Transverse colon (tissue), 4 donors: ENCODE measurements at places on chromosomes 7 and 10.
A peak's percentile ranks its signal among the peaks of the same experiment; 100 is the strongest.

DNA sequence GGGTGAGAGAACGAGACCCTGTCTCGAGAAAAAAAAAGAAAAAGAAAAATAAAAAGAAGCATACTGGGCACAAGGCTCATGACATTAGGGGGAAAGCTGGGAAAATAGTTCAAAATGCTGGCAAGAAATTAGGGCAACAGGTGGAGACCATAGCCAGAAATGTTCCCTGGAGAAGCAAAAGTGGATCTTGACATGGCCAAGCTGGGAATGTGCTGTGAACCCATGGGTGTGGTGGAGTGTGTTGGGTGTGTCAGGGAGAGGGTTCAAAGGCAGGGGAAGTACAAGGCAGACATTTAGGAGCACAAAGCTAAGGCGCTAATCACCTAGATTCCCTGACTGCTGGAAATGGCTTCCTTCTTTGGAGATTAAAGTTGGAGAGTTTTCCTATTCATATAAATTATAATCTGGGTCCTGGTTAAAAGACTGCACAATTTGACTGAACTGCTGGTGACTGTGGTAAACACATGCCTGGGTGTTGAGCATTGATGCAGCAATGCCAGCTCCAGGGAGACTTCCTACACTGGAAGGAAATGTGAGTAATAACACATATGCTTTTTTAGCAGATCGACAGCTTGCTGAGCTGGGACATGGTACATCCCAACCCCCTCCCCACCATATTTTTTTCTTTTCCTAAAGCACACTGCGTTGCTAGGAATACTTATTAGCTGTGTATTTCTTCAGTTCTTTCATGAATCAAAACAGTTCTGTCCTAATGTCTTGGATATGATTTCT, 70.1 kb upstream of the ARHGAP21 start:
- DNase-seq: no peak

DNA sequence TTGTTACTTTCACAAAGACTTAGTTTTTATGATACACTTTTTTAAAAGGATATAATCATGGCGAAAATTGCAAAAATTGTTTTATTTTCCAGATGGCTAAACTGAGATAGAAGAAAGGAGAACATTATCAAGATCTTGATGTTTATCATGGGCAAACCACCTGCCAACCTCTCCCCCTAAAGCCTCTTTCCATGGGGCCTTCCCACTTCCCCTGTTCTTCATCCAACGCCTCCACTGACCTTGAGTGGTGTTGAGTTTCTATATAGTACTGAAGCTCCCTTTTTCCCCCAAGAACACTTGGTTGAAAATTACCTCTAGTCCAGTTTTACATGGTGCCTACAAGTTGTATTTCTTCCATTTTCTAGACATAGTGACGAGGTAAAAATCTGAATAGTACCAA, 5.0 kb downstream of the CREB3L2 start:
- no peak for DNase-seq

DNA sequence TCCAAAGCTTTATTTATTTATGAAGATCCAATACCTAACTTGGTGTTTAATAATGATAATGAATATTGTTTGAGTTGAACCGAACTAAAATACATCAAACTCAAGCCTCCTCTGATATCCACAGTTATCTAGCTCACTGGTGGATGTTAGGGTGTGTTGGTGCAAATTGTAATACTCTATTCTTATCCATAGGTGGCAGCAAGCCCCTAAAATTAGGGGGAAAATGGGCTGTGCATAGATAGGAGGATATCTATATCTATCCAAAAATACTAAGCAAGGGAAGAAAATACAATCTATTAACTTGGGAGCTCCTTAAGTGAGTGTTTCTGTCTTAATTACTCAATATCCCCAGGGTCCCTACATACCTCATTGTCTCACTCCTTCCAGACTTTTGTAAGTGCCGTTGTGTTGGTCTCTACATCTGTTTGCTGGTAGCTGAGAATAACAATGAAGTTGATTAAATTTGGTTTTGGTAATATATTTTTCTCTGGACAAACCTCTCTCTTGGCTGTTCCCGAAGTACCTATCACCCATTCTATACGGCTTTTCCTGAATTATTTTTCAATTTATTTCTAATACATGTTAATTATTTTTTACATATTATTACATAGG, 55.0 kb upstream of the VWDE start:
- DNase-seq: no peak

DNA sequence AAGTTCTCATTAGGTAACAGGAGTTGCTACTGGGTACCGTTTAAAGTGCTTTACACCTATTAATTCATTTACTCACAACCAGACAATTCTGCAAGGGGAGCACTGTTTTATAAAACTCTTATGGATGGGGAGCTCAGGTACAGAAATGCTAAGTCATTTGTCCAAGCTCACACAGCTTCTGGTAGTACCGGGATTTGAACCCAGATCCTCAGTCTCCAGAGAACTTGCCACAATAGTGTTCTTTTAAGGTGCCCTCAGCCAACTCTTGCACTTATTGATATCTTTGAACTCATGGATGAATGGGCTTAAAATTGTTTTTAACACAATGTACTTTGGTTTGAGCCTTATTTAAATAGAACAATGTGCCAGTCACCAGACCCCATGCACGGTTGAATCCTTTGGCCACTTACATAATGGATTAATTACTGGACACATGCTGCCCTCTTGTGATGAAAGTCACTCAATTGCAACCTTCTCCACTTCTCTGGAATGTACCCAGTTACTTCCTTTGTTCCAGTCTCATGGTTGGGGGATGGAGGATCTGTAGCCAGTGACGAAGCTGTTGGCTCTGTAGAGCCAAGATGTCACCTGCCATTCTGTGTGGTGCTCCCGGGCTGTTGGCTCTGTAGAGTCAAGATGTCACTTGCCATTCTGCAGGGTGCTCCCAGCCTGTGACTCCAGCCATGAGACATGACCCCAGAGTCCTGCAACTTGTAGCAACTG, 65.6 kb downstream of the NOD1 start:
- DNase-seq: peak; percentile 32

DNA sequence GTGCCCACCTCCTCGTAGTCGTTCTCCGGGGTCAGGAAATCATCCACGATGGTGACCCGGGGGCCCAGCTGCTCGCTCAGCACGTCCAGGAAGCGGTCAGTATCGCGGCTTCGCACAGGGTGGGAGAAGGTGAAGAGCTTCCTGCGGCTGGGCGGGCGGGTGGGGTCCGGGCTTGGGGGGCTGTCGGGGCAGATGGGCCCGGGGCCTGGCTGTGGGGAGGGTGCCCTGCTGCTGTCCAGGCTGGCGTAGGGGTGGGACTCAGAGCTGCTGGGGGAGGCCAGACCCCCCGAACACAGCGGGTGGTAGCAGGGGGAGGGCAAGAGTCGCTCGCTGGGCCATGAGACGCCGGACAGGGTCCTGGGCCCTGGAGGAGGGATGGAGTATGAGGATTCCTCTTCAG, 42.3 kb downstream of the GRID2IP start:
- no peak for DNase-seq

DNA sequence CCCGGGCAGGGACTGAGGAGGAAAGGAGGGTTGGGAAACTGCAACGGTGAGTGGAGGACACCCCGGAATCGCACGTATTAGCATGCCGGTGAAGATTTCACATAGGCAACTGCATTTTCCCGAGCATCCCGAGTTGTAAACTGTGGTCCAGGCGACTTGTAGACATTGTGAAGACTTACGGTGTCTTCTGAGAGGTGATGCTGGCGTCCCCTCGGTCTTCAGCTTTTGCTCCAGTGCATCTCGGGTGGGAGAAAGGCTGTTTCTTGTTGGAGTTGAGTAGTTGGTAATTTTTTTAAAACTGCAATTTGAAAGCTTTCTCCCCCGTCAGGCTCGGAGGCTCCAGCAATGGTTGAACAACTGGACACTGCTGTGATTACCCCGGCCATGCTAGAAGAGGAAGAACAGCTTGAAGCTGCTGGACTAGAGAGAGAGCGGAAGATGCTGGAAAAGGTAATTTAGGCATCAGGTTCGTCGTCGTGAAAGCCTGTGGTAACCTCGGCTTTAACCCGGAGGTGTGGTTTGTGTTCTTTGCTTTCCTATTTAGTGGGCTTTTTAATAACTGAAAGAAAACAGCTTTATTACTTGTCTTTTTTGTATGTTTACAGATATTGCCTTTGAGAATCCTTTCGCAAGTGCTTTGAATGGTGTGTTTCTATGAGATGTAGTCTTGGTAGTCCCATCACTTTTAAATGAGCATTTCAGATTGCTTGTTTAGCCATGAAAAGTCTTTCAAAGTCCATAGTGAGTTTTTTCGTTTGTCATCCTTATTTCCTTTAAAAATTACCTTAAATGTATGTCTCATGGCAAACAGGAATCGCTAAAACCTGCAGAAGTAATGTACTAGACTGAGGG, 687 bp downstream of the HELLS start:
- DNase-seq: no peak

DNA sequence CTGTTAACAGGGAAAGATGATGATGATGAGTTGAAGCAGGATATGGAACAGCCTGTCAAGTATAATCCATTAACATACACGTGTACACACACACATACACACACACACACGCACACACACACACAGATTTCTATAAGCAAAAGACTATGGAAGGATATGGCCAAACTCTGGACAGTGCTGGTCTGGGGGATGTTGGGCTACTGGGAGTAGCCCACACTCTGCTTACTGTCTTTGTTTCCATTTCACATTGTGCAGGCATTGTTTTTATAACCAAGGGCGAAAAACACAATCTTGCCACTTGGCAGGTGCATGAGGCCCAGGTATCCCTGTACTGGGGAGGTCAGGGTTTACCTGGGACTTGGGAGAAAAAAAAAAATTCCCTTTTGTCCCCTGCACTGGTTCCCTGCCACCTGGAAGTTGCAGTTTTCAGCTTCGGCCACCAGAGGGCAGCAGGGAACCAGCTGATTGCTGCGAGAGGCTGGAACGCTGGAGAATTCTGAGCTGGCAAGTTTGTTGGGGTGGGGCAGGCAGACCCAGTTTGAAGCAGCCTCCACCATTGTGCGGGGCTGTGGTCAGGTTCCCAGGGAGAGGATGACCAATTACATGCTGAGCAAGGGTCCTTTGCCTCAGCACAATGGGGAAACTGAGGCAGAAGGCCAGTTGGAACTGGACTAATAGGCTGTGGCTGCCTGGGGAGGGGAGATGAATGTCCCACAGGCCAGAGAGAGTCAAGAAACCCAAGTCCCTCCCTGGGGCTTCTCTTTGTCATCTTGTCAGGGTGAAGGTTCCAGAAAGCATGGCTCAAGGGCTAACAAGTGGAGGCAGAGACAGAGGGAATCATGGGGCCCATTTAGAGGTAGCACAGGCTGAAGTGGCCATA, 27.3 kb downstream of the PPIF start:
- peak; percentile 84 for DNase-seq

GRCh38 chr7:113856010-113856409, 62.8 kb downstream of the PPP1R3A start:
- DNase-seq: no peak

DNA sequence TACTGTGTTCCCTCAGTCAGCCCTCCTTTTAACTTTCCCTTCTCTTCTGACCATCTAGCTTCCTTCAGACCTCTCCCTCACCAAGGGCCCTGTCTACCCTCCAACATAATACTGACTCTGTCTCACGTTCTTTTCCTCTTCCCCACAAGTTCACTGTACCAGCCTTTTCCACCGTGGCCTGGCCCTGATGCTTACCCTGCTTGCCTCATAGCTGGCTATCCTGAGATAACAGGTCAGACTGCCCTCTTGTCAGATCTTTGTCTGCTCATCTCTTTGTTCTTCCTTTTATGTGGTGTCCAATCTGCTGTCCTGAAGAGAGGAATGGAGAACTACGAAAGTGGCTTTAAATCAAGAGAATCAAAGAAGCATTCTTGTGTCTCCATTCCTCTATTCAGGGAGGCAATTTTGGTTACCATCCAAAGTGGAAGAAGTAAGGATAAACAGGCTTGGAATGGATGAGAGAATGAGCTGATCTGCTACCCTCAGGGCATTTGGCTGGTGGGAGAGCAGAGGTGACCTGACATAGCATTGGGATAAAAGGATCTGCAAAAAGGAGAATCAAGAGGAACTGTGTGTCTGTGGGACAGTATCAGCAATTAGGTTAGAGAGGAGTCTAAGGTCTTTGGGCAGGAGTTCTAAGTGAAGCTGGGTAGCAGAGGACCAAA, 8.1 kb downstream of the BTAF1 start:
- DNase-seq: no peak

DNA sequence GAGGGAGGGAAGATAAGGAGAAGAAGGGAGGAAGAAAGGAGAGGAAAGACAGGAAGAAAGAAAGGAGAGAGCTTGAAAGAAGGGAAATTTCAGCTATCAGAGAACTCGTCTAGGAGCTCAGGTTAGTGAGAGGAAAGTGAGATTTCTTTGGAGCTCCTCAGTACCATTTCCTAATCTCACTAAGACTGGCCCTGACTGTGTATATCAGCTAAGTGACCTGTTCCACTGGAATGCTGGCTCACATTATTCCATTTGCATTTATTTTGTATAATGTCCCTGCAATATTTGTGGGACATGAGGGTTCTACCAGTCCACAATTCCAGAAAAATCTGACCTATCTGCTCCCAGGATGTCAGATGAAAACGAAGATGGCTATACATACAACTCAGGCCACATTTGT, 114.7 kb upstream of the CELF2 start:
- DNase-seq: no peak

DNA sequence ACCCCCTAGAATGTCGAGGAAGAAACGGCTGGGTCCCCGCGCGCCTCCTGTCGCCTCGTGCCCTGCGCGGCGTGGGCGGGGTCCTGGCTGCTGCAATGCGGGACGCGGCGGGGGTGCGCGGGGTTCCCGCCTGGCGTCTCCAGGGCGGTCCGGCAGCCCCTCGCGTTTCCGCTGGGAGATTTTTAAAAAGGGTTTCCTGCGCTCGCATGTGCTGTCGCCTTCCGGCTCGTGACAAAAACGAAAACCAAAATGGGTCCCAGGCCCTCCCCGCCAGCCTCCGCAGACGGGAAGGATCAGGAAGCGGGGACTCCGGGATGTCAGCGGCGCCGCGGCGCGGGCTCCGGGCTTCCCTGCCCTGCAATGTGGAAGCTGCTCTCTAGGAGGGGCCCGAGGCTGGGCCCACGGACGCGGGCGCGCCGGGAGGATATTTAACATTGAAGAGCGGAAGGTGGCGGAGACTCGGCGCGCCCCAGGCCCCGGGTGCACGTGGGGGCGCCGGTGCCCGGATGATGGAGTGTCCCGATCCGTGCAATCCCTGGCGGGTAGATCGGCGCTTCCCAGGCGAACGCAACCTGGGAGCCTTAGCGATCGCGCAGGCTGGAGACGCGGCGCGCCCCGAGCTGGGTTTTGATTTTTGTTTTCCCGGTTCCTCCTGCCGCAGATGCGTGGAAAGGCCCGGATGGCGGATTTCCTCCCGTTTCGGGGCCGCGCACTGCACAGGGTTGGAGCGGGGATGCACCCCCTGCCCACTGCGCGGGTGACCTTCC, 1.0 kb downstream of the PFKP start:
- peak; percentile 66 for DNase-seq
